ENCODE measurements at places on chromosomes 3 and 15.

DNA sequence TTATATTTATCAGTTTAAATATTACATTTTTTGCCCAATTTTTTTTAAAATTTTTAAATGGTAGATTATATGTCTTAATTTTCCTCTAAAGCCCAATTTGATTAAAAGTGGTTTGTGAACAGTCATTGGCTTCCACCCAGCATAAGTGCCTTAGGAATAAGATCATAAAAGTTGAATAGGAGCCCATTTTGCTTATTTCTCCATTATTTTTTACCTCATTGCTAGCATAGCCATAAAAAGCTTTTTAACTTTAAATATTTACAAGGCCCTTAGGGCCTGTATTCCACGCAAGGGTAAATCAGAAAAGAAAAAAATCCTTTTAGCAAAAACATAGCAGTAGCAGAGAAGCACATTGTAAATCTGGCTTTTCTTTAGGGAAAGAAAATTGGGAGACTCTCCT, 9.0 kb downstream of the TTC14 start:
- no peak for DNase-seq

- DNase-seq: no peak
These were observed 69.3 kb downstream of the CD47 start for GRCh38 chr3:108021533-108021932.

DNA sequence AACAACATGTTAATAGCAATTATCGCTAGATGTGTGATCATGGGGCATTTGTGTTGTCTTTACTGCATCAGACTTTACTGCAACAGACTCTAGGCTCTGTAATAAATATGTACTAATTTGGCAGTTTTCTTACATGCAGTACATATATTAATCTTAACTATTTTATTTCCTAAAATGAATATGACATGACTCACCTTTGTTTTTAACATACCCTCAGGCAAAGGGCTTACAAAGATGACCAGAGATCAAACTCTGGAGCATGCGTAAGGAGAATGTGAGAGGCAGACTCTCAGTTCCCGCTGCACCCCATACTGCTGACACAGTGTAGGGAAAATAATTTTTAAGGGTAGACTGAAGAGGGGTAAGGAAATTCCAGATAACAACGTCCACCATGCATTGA, 7.2 kb upstream of the FAM174B start:
- no peak for DNase-seq

DNA sequence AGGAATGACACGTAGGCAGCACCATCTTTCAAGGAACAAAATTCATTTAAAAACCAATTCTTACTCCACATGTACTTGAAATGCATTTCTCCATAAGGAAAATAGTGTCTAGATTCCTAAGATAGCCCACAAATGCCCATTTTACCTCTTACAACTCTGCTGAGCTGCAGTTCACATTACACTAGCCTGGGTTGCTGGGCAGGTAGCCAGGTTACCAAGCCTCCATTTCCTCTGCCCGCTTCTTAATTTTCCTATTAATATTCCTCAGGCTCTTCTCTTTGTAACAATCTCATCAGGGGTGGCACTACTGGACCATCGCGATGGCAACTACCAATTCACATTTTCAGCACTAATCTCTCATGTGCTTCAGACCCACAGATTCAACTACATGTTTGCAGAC, 10.8 kb downstream of the ATP13A3 start:
- DNase-seq: no peak

DNA sequence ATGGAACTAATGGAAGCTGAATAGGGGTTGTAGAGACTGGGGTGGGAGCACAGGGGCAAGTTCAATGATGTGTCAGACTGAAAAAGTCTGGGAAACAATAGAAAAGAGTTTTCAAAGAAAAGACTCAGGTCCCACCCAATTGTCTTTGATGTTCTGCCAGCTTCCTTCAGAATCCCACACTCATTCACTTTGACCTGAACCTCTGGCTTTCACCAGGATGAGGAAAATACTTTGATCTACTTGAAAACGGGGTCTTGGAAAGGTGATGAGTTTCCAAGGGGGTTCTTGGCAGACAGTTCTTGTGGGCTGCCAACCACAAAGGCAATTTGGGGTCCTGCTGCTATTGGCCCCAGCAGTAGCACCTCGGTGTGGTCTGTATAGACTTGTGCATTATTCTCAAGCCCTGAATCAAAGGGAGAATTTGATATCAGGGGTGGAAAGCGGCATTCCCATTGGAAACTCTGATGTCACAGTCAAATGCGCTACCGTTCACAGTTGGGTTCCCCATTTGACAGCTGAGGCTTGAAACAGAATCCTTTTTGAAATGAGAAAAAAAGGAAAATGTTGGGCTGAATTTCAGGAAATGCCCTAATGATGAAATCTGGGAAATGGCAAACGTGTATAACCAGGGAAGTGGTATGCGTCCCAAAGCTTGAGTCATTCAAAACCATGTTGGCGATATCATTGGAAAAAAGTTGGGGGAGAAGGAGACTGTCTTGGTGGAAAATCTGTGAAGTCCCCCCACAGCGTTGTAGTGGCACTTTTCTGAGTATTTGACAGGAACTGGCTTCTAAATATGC, 229.2 kb upstream of the LRTM1 start:
- no peak for DNase-seq

DNA sequence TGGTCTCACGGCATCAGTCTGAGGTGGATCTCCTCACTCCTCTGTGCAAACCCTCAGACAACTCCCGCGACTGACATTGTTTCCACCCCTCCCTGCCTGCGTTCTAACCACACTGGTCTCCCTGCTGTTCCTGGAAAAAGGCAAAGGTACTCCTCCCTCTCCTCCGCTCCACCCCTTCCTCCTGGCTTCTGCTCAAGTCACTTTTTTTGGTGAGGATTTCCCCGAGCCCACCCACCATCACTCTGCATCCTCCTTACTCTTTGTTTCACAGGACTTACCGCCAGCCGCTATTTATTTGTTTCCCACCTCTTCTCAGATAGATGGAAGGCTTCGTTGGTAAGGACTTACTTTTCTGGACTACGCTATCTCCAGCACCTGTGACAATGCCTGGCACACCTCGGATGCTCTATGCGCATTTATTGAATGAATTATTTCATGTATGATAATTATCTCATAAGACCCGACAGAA, 25.6 kb downstream of the PRR23E start:
- DNase-seq: no peak

DNA sequence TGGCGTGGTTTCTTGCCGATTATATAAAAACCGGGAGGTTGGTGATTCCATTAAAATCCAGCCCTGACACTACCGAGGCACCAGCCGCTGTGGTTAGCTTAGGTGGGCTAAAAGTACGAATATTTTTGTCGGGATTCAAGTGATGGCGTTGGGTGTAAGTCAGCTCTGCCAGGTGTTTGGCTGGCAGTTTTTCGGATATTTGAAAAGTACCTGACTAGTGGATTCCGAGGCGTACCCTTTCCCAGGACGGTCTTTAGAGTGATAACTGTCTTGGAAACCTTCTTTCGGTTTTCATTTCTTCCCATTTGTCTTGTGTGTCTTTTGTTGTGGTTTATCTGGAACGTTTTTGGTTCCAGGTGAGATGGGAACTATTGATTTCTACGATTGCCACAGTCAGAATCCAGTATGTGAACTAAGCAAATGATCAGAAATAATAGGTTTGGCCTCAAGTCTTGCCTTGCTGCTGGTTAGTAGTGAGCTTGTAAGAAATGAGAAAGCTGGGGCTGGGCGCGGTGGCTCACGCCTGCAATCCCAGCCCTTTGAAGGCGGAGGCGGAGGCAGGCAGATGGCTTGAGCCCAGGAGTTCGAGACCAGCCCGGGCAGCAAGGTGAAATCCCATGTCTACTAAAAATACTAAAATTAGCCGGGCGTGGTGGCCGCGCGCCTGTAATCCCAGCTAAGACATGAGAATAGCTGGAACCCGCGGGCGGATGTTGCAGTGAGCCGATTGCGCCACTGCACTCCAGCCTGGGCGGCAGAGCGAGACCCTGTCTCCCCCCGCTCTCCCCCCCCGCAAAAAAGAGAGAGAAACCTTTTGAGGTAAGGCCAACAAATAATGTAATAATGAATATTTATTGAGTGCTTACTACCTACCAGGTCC, 1.4 kb downstream of the FYTTD1 start:
- DNase-seq: peak; percentile 57

- no peak for DNase-seq
These were observed 21.9 kb upstream of the MINAR1 start for GRCh38 chr15:79410237-79410636.

DNA sequence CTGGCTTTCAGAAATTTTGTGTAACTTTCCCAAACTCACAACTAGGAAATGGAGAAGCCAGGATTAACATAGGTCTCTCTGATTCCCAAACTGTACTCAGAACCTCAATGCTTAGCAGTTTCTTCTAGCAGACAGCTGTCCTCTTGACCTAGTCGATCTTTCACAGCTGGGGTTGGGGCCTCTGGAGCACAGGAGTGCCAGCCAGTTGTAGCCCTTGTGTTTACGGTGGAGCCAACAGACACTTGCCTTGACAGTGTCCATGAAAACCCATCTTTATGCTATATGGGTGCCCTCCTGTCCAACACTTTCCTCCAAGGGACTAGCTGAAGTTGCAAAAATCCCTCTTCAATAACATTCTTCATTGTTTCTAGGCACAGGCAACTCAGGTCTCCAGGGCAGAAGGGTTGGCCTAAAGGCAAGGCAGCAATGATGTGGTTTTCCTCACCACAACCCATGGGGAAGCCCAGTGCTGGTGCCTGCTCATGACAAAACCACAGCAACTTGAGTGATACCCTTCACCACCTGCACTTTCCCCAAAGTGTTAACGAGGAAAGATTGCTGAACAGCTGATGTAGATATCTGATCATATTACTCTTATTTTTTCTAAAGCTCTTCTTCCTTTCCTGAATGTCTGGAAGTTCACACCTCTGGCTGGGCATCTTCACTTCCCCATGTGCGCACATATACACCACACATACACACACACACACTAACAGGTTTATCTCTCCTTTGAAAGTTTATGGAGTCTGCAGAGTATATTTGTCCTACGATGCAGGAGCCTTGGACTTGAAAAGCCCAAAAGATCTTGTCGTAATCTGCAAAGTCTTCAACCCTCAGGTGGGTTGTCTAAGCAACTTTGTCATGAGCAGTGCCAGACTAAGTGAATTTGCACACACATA, 11.0 kb upstream of the KNG1 start:
- DNase-seq: peak; percentile 17

GRCh38 chr3:166425900-166426611, 588.8 kb upstream of the BCHE start:
- no peak for DNase-seq

GRCh38 chr15:58490888-58491473, 59.2 kb downstream of the LIPC start:
- peak; percentile 65 for DNase-seq

- no peak for DNase-seq
These were observed 180.2 kb downstream of the SEMA6D start for GRCh38 chr15:47897525-47897924.

- no peak for DNase-seq
These were observed 213.7 kb upstream of the ALCAM start for GRCh38 chr3:105152987-105153386.

DNA sequence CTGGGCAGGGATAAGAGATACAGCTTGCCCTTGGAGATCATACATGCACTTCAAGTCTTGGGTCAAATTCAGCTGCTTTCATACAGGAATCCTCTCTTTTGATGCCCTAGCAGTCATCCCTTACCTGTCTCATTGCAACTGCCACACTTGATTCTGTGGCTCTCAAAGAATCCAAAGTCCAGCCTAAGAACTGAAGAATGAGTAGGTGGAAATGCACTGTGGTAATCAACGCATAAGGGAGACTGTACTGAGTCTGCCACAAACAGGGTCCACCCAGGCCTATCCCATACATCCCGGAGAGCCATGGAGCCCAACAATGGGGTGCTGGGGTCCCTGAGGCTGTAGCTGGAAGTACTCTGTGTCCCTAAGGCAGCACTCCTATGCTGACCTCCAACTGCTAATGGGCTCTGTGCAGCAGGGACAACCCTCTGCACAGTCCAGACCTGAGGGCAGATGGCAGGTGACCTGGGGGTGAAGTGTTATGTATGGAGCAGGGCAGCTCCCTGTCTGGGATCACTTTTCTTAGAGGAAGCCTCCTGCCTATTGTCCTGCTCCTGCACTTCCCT, 1.7 kb upstream of the VPS18 start:
- no peak for DNase-seq

DNA sequence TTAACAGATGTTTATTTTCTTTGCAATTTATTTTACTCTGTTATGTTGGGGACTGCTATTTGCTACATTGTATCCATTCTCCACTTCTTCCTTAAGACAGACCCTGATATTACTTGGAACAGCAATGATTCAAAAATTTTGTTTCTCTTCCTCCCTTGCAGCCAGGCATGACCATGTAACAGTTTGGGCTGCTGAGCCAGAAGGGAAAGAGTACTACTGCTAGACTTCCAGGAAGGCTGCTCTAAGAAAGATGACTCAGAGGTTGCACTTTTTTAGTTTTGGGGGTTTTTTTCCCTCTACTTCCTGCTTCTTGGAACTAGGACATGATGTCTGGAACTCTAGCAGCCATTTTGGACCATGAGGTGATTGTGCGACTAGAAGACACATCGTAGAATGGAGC, 10.3 kb downstream of the PRR20G start:
- DNase-seq: peak; percentile 91

GRCh38 chr3:127829537-127829936, 7.2 kb upstream of the MGLL start:
- no peak for DNase-seq

GRCh38 chr3:141082064-141082463, 30.9 kb downstream of the SPSB4 start:
- no peak for DNase-seq

GRCh38 chr15:45121706-45122417, 7.7 kb downstream of the DUOXA2 start:
- peak; percentile 93 for DNase-seq

DNA sequence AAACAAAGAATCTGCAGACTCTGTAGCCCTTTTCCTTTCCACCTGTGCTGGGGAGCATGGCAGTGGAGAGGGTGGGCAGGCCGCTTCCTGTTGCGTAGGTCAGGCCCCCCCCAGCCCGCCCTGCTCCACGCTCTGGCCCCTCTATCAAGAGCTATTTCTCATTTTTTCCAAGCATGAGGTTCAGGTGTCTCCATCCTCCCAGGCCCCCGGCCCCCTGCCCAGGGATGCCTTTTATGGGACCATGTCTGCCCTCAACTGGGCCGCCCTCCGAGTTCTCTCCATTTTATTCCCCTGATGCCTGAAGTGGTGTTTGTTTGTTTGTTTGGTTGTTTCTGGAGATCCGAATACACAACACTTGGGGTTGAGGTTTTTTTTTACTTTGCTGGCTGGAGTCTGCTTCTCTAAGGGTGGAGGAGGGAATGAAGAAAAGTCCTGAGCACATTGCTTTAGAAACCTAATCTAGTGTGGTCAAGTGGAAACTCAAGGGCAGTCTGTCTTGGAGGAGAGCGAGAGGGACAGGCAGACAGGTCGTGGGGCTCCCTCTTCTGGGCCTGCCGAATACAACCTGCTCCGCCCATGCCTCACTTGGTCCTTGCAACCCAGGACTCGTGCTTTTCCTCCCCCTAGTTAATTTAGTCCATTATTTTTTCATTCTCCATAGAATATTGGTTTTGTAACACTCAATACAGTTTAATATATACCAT, 176.5 kb upstream of the LYSMD4 start:
- peak; percentile 18 for DNase-seq

GRCh38 chr15:66714543-66714981, 12.5 kb downstream of the SMAD6 start:
- DNase-seq: peak; percentile 71

- DNase-seq: no peak
These were observed 6.7 kb downstream of the STRIT1 start for GRCh38 chr3:155286736-155287135.

GRCh38 chr3:74676-75243, 121.8 kb upstream of the CHL1 start:
- no peak for DNase-seq

All from kidney tubule cell (primary cell).